ENCODE measurements at places on chromosomes 5 and 9. TPM values are rescaled to one million over a fixed set of nuclear protein-coding genes. Genes with fewer than 3 reads are reported as not detected.

GRCh38 chr5:120055858-120056257 is 408.2 kb upstream of the PRR16 start:
- no peak for DNase-seq

Gene BARHL1
- not detected for total RNA-seq

Gene IFNA1
- not detected for total RNA-seq

Gene TMC1
- not detected for total RNA-seq

DNA sequence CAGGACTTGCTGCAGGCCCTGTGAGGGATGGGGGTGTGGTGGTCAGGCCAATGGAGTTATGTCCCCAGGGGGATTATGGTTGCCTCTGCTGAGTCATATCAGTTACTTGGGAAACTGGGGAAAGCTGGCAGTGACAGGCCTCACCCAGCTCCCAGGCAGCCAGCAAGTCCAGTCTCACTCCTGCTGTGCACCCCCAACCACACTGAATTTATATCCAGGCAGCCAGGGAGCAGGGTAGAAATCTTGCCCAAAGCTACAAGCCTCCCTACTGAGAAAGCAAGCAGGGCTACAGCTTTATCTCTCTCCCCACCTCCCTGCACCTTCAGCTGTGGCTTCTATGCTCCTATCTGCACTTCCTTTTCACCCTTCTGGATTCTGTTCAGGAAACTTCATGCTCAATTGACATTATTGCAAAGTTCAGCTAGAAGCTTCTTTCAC is 2076.0 kb upstream of the CDH9 start:
- peak; percentile 52 for DNase-seq

- DNase-seq: peak; percentile 30
Observed at GRCh38 chr5:151174612-151175101, 17.1 kb upstream of the ANXA6 start.
